Fibroblast of skin of left biceps (primary cell): ENCODE measurements at places on chromosomes 6 and 20.

DNA sequence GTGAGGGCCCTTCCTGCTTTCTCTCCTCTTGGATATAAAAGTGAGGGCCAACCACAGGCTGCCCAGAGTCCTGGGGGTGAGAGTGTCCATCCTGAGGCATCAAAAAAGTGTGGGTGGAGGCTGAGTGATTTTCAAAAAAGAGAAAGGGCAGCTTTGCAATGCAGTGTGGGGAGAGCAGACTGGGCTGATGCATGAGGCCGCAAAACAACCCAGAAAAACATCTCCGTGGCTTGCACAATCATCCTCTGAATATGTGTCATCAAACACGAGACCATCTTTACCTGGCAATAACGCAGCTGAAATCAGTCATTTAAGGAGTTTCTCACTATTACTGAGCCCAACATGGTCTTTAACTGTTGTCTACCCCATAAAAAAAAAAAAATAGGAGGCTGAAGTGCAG is 191.2 kb upstream of the SOX4 start:
- no peak for DNase-seq

DNA sequence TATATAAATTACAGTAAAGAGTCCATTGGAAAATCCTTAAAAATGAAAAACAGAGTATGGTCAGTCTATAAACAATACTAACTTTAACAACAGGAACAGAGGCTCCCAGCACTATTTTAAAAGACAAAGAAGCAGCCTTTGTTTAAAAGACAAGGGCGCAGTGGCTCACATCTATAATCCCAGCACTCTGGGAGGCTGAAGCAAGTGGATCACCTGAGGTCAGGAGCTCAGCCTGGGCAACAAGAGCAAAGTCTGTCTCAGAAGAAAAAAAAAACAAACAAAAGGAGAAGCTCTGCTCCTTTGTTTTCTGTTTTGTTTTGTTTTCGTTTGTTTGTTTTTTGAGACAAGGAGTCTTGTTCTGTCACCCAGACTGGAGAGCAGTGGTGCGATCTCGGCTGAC is 89.4 kb downstream of the DTNBP1 start:
- no peak for DNase-seq

GRCh38 chr6:163164175-163164900 is 250.2 kb upstream of the QKI start:
- DNase-seq = no peak

- peak; percentile 40 for DNase-seq
Measured at GRCh38 chr6:140344142-140344913, 969.9 kb upstream of the CITED2 start.

GRCh38 chr6:27668442-27669294 is 195.8 kb upstream of the ZNF184 start:
- DNase-seq = peak; percentile 37

DNA sequence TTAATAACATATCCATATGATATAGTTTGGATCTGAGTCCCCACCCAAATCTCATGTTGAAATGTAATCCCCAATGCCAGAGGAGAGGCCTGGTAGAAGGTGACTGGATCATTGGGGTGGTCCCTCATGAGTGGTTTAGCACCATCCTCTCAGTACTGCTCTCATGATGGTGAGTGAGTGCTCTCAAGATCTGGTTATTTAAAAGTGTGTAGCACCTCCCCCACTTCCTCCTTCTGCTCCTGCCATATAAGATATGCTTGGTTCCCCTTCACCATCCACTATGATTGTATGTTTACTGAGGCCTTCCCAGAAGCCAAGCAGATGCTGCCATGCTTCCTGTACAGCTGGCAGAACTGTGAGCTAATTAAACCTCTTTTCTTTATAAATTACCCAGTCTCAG is 22.9 kb downstream of the IRF4 start:
- no peak for DNase-seq

DNA sequence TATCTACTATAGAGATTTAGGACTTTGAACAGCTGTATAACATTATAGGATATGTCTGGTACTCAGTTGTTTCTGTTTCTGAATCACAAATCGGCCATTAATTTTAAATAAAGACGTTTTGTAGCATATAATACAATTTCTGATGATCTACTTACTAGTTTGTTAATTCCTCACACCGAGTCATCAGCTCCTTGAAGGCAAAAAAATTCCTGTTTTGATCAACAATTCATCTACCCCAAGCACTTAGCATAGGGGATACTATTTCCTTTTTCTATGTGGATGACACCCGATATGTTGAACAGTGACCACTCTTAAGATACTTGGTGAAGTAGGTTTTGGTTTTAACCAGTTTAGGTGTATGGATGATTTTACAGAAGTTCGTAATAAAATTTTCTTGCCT is 107.3 kb downstream of the NCOA3 start:
- no peak for DNase-seq

GRCh38 chr6:109807881-109808280 is 116.8 kb downstream of the FIG4 start:
- no peak for DNase-seq

DNA sequence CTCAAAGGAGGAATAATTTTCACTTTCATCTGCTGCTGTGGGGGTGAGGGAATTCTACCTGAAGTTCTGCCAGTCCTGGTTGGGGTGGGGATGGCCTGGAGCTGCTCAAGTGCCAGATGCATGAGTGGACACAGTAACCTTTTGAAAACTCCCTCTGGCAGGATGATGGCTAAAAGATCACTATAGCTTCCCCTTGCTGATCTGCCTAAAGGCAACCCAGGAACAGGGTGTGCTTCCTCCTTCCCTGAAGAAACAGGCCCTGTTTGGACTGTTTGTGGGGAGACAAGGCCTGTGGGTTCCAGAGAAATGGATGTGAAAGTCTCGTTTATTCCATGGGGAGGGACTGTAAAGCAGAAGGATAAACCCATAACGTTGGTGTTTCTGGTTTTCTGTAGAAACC is 176.9 kb downstream of the DTNBP1 start:
- no peak for DNase-seq

GRCh38 chr6:16184129-16184528 is 54.3 kb upstream of the GMPR start:
- no peak for DNase-seq

DNA sequence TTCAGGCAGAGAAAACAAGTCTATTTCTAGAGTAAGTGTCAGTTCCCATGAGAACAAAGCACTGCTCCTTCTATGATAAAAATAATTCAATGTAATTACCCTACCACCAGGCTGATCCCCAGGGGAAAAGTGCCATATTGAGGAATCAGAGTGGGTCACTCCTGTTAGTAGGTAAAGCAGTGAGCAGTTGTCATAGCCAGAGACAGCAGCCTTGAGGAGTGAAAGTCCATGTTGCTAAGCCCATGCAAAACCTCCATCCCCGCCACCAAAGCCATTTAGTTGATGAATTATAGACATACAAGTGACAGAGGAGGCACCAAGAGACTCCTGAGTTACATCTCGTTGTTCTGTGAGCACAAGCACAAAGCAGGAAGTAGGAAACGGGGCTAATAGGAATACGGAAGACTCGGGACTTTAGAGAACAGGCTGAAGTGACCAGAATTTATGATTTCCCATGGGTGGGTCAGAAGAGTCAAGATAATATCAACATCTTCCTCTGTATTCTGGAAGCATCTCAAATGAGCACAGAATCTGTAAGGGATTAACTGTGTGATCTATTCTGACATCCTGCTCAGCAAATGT is 197.9 kb downstream of the MAFB start:
- no peak for DNase-seq

DNA sequence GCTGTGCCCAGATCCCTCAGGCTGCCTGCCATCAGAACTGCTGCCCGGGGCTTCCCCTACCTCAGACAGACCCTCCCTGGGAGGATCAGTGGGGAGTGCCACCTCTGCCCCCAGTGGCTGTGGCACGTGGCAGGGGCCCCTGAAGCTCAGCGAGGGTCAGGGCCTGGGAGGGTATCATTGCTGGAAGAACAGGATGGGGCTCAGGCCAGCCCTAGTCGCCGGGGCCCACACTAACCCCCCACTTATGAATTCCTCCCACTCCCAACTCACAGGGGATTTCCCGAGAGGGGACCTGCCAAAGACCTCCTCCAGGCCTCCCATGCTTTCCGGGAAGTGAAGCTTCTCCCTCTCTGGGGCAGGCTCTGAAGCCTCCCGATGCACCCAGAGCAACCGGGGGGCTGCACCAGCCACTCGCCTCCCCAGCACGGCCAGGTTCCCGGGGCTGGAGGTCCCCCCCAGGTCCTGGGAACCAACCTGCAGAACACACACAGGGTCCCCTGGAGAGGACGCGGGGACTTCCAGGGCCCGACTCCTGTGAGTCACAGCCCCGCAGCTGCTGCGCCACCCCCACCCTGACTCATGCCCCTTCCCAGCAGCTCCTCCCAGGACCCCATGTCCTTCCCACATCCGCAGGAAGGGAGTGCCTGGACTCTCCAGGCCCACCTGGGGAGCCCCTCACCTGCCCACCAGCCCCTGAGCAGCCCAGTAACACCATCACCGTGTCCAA is 2.5 kb downstream of the TNFRSF6B start:
- DNase-seq = peak; percentile 55

- DNase-seq = no peak
Measured at GRCh38 chr6:52117352-52117751, 29.9 kb upstream of the PKHD1 start.

- DNase-seq = no peak
Measured at GRCh38 chr20:47559141-47559540, 57.5 kb downstream of the NCOA3 start.

DNA sequence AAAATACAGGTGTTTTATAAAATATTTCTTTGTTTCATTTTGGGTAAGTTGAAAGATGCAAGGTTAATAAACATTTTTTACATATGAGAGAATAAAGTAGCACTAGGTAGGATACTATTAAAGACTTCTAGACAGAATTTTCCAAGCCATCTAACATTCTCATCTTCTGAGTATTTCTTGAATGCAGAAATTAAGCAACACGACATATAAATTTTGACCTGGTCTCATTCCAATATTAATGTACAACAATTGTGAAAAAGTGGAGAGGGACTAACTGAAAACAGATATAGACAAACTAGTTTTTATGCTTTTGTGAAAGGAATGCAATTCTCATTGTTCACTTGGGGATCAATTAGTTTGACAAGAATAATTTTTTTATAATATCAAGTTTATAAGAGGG is 11.5 kb upstream of the FOXO3 start:
- no peak for DNase-seq

- DNase-seq = no peak
Measured at GRCh38 chr6:133811557-133811956, 77.4 kb upstream of the TCF21 start.

DNA sequence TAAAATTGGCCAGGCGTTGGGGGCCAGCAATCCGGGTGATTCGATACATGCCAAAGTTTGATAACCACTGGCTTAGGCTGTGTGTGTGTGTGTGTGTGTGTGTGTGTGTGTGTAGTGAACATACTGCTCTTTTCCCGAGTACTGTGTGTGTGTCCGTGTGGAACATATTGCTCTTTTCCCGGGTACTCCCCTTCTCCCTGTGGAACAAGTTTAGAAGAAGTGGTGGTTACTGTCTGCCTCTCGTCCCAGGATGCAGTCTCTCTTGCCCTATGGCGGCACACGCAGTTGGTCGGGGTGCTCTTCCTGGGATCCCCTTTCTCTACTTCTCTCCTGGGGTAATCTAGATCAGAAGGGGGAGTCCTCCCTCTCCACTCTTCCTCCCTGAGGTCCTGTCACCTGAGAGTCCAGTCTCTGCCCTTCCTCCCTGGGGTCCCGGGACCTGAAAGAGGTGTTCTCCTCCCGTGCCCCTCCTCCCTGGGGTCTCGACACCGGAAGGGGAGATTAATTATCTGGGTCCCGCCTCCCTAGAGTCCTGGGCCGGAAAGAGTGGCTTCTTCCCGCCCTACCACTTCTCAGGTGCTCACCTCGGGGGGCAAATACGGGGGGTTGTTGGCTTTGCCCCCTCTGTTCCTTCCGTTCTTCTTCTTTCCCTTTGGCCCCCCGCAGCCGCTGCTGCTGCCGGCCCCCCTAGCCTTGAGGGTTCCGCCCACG is 516 bp downstream of the GTPBP2 start:
- DNase-seq = no peak
